ENCODE measurements at places on chromosomes 3 and 15.

DNA sequence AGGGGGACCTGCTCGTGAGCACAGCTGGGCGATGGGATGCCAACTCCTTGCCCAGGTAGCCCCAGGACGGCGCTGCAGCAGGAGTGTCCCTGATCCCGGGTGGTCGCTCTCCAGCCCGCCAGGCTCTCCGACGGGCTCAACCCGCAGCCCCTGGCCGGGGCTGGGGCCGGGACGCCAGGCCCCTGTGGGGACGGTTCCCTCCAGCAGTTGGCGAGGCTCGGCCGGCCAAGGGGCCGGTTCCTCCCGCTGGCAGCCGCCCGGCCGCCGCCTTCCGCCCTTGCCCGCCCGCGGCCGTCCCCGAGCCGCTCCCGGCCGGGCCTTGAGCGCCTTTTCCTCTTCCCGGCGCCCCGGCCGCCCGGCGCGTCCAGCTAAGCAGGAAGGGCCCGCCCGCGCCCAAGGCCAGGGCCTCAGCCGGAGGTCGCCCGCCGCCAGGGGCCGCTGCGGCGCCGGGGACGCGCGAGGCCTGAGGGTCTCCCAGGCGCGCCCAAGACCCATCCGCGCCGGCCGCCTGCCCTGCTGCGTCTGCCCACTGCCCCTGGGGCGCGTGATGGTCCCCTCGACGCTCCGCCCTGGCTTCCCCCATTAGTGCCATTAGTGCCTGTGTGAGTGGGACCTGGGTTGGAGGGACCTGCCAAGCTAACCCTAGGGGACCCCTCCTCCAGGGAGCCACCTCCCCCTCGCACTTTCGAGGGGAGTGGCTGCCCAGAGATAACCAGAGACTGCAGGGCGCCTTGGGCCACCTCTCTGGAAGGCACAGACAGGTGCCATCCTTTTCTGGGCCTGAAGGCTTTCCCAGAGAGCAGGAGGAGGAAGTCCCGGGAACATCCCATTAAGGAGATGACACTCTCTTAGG lies 106.4 kb downstream of the FBLN2 start:
- DNase-seq = peak; percentile 37

GRCh38 chr15:93159930-93160329 lies 70.9 kb upstream of the RGMA start:
- no peak for DNase-seq

DNA sequence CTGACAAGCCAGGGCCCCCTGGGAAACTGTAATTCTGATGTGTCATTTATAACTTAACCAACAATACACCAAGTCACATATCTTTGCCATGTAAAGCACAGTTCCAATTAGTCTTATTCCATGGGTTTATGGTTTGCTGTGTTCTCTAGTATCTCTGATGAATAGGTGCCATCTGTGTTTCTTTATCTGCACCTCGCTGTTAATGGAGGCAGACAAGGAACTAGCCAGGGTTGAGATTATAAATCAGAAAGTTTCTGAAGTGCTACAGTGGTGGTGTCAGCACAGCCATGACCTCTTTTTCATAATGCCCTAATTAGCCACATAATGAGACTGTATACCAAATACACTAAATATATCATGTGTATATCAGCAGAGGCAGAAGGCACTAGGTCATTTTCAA lies 866.4 kb downstream of the PLOD2 start:
- no peak for DNase-seq

GRCh38 chr3:45003859-45004258 lies 22.2 kb upstream of the CLEC3B start:
- no peak for DNase-seq

DNA sequence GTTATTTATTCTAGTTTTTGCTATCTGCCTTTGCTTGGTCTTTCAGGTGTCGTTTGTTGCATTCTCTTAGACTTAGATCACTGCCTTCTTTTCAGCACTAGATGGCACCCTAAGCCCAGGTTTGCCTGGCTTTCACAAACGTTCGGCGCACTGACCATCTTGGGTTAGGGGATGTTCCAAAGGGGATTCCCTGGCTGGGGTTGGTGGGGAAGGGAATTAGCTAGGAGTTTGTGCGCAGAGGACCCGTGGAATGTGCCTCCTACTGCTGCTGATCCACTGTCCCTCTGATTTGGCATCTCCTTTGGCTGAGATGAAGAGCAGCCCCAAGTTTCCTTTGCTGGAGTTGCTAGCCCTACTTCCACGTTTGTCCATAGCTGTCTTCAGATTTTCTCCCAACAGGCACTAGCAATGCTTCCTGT lies 33.9 kb downstream of the PFN2 start:
- peak; percentile 33 for DNase-seq

DNA sequence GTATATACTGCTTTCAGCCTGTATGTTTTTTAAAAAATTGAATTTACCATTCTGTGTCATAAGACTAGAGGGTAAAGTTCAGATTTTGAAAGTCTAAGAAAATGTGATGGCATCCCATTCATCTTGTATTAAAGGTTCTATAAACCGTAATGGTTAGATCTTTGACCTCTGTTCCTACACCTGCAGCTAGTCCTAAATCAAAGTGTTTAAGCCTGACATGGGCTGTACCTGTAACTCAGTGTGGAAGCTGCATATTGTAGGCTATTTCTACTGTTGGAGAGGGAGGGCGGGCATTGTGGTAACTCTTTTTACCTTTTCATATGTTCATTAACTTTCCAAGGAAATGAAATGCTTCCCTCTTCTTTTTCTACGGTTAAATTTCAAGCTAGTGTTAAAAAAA lies 53.9 kb downstream of the ARHGEF26 start:
- no peak for DNase-seq

- no peak for DNase-seq
Observed at GRCh38 chr3:67389176-67389575, 265.2 kb downstream of the SUCLG2 start.

DNA sequence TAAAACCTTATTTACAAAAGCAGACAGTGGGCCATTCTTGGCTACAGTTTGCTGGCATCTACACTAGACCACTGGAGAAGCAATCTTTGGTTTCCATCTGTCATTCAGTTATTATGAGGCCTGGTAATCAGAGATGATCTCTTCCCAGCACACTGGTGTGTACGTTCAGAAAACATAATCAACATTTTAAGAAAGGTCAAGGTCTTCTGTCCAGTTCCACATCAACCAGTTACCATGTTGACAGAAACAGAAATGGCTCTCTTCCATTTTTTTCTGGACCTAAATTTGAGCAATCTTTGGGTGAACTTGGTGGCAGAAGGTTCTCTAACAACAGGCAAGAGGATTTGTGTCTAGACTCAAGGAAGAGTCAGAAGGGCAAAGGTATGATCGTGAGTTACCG lies 29.8 kb upstream of the ARHGEF3 start:
- no peak for DNase-seq

GRCh38 chr3:178900029-178900646 lies 171.5 kb downstream of the ZMAT3 start:
- no peak for DNase-seq

DNA sequence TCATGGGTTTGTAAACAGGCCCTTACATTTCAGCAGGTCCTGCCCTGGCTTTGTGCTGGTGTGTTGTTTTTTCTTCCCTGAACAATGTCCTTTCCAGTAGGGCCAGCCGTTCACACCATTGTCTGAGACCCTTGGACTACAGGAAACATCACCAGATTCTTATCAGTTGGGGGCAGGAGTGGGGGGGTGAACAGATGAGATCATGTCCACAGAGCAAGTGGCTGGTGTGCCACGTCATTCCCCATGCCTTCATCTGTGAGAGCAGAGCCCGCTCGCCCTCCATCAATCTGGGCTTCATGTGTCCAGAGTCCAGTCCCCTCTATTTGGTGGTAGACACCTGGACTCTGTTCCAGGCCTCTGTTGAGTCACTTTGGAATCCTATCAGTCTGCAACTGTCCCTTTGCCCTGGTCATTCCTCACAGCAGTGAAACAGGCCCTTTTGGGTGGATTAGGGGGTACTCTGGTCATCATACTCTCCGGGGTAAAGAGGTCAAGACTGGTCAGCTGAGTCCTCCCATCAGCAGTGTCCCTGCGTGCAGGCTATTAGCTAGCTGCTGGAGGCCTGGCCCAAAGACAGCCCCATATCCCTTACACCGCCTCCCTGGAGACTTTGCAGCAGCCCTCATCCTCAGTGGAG lies 15.0 kb downstream of the SEMA3G start:
- DNase-seq = no peak

- peak; percentile 36 for DNase-seq
Observed at GRCh38 chr15:90165659-90166489, 35.3 kb upstream of the SEMA4B start.

GRCh38 chr3:122917412-122917811 lies 110.2 kb downstream of the SEMA5B start:
- no peak for DNase-seq

GRCh38 chr3:188133646-188134045 lies 20.3 kb upstream of the LPP start:
- no peak for DNase-seq

DNA sequence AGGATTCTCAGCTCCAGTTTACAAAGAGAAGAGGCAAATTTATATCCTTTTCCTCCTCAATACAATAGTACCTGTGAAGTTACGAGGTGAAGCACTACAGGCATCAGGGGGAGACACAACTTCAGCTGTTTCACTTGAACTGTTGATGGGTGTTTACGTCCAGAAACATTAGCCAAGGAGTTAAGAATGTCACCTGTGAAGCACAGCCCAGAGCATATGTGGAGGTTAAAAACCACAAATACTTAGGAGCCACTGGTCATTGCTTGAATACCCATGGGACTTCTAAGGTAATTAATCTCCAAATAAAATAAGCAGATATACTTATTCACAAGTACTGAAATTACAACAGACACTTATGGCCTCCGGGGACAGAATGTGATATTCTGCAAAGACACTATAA lies 246.5 kb downstream of the ULK4 start:
- DNase-seq = no peak

GRCh38 chr15:98909968-98910885 lies 97.4 kb downstream of the PGPEP1L start:
- no peak for DNase-seq

DNA sequence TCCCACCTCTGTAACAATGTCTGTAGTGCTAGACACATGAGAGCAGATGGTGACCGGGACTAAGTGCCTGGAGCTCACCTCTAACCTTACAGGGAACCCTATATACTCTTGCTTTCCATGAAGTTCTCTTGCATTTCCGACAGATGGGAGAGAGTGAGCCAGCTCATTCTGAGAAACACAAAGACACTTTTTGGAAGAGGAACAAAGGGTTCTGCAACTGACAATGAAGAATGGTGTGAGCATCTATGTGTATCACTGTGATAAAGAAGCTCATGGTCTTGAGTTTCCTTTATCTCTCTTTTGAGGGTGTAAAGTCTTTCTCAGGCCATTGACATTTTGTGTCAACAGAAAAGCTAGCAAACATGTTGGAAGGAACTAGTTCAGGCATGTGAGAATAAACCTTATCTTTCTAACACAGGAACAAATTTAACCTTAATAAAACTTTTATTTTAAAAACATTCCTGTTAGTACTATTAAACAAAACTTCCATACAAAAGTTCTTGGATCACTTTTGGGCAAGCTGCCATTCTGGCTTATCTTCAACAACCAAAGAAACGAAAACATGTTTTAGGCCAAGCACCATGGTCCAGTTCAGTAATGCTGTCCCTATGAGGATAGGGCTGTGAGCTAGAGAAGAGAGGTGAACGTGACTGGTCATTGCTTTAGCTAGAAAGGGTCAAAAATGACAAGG lies 142.7 kb downstream of the THRB start:
- no peak for DNase-seq

DNA sequence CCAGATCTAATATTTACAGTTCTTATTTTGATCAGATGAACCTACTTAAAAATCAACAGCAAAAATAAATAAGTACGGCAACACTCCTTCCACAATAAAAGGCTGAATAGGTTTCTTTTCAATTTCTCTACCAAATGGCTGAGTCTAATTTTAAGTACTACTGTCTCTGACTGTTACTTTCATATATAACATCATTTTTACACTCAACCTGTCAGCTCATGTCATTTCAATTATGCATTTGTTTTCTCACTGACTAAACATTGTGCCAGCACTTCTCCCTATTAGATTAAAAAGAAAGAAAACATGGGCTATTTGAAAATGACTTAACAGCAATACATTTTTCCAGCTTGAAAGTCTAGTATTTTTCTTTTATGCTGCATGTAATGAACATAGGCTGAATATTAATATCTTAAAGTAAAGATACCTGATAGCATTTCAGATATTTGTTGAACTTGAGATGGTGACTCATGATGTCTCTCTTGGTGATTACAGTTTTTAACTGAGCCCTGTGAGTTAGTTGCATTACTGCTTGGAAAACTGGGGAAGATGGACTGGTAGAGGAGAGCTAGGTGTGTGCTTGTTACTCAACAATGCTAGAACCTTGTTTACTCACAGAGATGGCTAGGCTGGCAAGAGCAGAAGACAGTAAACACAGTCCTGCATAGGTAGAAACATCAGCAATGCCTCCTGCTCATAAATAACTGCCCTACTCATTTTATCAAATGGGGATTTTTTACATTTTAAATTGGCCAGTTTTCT lies 73.9 kb downstream of the PEX5L start:
- DNase-seq = no peak

DNA sequence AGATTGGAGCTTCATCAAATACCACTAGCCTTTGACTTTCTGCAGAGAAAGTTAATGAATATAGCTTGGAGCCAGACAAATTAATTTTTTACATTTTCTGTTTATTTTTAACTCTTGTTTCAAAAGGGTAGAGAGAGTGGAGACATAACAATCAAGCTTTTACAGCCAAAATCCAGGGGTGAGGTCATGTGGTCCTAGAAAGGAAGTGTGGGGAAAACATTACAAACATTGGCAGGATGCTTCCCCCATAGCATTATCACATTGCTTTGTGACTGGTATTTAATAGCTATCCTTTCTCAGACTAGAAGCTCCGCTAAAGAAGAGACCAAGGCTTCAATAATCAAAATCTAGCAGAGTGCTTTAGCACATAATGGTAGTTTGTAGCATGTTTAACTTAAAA lies 46.4 kb upstream of the PHLDB2 start:
- no peak for DNase-seq

DNA sequence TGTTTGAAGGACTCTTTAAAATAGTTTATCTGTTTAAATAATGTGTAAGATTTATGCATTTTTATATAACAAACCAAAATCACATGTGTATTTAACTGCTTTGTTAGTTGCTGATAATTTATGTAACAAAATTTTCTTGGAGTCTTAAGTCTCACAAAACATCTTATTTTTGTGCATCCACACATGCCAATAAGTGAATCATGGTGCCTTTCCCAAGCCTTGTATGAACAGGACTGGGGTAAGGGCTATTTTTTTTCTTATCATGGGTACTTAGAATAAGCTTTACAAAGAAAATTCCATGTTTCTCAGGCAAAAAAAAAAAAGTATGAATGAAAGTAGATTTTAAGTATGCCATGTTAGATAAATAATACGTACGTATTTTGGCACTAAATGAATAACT lies 132.9 kb upstream of the LRRFIP2 start:
- DNase-seq = no peak

DNA sequence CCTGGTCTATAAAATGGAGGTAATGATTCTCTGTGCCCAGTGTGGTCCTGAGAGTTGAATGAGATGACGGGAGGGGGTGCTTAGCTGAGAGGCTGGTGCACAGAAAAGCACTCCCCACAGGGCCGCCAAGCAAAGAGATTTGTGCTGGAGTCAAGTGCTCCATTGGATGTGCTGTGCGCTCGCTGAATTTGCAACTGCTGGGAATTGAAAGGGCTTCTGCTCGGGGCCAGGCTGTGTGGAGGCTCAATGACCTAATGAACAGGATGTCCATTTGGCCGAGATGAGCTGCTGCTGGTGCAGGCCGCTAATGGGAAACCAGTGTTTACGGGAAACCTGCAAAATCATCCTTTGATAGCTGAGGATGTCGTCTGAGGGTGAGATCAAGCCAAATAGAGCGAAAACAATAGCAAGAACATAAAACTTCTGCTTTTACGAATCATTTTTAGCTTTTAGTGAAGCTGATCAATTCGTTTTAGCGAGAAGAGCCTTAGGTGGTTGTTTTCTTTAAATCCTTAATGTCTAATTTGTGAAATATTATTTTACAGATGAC lies 211.7 kb downstream of the GABRG3 start:
- no peak for DNase-seq

Measured in activated naive CD4-positive, alpha-beta T cell treated with Interleukin-2 at 50 U/mL for 16 hours (primary cell).